ENCODE measurements at places on chromosomes 3 and 15.

- no peak for DNase-seq
These were observed 1061.2 kb downstream of the DIPK2A start for GRCh38 chr3:145032791-145033190.

DNA sequence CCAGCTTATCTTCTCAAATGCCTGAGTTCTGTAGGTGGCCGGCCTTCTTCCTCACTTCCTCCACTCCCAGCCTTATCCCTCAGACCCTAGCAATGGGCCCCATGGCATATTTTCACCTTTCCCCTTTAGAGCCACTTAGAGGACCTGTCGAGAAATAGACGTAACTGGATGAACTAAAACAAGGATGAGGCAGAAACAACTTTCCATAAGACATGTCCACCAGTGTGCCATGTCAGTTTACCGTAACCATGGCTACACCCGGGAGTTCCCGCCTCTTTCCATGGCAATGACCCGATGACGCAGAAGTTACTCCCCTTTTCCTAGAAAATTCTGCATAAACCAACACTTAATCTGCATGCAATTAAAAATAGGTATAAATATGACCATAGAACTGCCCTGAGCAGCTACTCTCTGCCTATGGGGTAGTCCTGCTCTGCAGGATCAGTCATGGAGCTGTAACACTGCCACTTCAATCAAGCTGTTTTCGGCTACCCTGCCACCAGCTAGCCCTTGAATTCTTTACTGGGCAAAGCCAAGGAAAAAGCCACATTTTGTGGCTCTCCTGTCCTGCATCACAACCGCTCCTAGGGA is 55.1 kb upstream of the ZBTB38 start:
- no peak for DNase-seq

GRCh38 chr3:36444909-36445308 is 64.6 kb downstream of the STAC start:
- no peak for DNase-seq

DNA sequence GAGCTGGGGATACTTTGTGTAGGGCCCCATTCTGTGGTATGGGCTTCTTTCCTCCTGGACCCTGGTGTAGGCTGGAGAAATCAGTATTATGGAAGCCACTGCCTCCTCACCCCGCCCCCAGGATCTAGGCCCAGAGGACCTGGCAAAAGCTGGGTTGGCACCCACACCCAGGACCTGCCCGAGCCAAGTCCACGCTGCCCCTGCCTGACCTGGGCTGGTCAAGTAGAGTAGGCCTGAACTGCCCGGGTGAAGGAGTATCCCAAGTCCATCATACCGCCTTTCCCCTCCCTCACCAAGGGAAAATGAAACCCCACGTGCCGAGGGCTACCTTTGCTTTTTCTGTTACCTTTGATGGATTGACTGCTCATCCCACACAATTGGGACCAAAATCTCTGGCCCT is 37.7 kb upstream of the TRAK1 start:
- DNase-seq: no peak

DNA sequence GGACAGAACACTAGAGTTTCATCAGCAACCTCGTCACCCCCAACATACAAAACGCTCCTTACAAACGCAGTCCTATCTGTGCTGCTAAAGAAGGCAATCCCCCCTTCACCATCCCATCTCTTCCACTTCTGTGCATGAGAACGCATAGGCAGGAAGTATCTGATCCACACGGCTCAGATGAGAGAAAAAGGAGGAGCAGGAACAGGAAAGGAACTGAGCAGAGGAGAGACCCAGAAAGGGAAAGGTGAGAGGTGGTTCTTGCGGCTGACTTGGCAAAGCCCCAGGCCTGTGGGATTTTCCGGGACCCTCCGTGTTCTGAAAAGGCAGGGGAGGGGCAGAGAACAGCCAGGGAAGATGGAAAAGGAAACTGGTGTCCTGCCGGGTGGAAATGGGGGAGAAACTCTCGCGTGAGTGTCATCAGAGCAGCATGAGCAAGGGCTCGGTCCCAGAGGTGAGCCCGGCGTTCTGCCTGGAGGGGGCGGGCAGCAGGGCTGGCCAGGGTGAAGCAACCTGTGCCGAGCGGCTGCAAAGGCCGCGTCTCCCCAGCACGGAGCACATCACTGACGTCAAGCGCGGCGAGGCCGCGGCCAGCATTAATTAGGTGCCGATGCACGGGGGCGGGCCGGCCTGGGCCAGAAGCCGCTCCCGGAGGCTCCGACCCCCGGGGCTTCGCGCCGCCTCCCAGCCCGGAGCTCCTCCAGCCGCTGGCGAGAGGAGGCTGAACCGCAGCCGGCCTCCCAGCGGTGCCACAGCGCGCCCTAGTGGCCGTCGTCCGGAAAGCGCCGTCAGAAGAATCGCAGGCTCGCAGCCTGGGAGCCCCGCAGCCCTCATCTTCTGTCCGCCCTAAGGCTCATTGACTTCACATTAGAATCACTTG is 35.8 kb downstream of the CPN2 start:
- DNase-seq: peak; percentile 93

- no peak for DNase-seq
These were observed 88.9 kb downstream of the EOMES start for GRCh38 chr3:27633224-27633545.

DNA sequence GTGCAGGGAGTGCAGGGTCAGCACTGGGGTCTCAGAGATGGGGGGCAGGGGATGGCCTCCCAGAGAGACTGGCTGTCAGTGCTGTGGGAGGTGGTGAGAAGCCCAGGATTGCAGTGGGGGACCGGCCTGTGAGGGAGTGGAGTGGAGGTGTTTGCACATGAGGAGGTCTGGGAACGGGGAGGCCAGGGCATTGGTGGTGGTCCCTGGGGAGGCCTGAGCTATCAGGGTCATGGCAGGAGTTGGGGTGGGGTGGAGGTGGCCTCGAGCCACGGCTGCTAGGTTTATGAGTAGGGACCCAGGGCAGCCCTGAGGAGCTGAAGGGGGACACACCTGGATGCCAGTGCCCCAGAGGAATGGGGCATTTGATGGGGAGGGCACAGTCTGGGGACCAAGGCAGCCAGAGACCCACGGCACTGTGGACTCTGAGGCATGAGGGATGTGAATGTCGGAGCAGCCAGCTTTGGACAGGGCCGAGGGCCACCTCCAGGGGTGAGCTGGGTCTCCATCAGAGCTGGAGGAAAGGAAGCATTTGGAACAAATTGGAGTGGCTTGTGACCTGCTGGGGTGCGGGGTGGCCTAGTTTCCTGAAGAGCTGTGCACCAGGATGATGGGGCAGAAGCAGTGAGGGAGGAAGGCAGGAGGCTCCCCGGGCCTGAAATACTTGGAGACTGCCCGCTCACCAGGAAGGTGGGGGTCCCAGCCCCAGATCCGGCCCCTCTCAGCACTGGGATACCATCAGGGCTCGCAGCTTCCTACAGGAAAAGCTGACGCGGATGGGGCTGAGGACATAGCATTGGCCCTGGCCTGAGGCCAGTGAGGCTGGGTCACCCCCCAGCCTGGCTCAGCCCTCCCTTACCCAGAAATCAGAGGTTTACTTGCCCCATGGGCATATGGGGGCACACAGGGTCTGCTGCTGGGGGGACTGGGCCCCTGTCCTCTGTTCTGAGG is 9.5 kb upstream of the CSPG4 start:
- no peak for DNase-seq

DNA sequence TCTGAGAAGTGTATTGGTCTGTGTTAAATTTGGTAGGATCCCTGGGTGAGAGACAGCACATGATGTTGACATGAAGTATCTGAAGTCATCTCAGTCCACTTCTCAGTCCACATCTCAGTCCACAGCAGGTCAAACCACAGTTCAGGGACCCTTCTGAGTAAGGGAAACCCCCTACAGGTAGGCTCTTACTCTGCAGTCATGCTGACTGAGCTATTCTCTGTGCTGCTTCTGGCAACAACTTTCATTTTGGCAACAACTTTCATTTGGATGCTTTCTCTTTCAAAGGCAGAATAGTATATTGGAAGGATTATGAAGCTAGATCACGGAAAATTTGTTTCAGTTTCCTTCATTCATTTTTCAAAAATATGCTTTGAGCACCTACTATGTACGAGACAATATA is 178.2 kb upstream of the GOLIM4 start:
- no peak for DNase-seq

DNA sequence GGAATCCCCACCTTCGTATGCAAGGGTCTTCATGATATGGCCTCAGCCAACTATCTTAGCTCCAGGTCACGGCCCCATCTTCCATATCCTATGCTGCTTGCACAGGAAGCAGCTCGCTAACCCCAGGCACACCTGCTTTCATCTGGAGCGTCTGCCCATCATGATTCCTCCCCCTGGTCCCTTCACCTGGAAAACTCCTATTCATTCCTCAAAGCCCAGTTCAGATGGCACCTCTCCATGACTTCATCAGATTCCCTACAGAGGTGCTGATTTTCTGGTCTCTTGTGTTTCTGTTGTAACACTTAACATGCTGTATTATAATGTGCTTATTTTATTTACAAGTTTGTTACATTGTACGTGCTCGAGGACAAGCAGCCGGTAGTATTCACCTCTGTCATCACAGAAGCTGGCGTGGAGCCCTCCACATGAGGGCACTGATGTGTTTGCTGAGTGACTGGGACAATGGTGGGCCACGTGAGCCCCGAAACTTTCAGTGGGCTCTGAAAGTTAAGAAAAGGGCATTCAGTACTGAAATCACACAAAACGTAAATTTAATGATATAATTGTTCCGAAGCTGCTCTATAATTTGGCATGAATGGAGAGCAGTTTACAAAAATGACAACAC is 16.2 kb downstream of the MUC20 start:
- DNase-seq: no peak

GRCh38 chr15:65338366-65338765 is 33.9 kb downstream of the RNU5B-1 start:
- no peak for DNase-seq

Measured in coronary artery (tissue), 2 donors.